ENCODE measurements at places on chromosomes 2 and 18. TPM values are rescaled to one million over a fixed set of nuclear protein-coding genes. Genes with fewer than 3 reads are reported as not detected.

DNA sequence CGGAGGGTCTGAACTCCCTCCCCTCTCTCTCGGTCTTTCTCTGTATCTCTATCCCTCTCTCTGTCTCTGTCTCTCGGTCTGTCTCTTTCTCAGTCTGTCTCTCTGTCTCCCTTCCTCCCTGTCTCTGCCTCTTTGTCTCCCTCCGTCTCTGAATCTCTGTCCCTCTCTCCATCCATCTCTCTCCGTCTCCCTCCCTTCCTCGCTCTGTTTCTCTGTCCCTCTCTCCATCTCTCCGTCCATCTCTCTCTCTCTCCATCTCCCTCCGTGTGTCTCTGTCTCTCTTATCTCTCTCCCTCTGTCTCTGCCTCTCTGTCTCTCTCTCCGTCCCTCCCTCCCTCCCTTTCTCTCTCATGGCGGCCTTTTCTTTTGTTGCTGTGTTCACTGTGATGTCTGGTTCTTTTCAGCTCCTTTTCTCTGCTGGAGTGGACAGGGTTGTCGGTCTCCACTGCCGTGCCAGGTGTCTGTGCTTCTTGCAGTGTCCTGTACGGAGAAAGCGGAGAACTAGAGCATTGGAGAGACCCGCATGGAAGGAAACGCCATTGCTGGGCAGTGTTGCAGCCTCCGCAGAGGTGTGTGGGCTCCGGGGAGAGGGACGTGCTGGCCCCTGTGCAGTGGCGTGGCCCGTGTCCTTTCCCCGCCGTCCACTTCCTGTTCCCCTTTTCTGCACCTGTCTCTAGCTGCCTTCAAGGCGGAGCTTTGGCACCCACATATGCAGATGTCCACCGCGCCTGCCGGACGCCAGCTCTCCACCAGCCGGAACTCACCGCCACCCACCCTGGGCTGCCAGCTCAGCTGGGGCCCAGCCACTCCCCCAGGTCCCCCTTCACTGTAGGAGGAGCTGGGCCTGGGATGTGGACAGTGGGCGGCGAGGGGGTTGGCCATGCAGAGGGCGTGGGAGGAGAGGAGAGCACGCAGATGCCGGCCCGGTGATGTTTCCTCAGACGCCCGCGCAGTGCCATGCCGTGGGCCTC lies 113.1 kb downstream of the NFATC1 start:
- DNase-seq, result no peak

DNA sequence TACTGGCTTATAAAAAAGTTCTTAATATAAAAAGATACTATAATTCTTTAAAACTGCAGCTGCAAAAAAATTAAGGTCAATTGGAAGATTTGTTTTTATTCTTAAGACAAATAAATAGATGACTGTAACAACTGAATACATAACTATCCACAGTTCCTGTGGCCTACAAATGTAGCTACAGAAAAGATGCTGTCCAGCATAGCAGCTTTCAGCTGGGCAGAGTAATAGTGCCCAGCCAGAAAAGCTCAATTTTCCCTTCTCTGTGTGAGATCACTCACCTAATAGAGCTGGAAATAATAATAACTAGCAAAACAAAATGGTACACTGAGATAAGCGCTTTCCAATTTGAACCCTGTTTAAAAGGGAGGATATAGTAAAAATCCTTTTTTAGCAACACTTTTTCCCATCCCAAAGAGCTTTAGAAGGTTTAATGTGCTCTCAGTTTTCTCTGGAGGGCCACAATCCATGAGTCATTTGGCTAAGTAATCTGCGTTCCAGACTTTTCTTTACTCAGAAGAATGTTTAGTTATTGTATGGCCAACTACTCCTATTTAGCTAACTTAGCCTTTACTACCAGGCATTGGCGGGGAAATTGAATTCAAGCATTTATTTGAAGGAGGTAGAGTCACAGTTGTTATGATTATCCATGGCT lies 158.1 kb upstream of the SLC39A10 start:
- DNase-seq, result no peak

TEX44 gene
- total RNA-seq, result not detected

DNA sequence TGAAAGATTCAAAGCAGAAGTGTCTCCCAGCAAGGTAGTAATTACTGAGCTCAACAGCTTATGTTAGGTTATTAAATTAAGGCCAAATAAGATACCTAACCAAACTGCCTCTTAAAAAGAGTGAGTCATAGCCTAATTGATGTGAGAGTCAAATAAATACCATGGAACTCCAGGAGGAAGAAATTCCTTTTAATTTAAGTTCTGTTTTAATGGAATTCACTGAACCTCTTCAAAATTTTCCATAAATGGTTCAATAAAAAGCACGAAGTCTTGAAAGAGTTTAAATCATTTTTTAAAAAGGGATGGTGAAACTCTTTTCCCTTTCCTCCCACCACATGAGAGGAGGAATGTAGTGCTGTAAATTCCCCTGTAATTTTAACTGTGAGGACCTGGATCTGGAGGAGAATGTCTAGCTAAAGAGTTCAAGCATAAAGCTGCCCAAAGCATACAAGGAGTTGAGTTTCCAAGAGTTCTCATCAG lies 180.8 kb upstream of the MMADHC start:
- no peak for DNase-seq

- no peak for DNase-seq
Measured at GRCh38 chr2:240554767-240555493, 2.9 kb downstream of the ANKMY1 start.

Measured in thymus (tissue), 14 donors.